ENCODE measurements at places on chromosomes 11 and 22. TPM values are rescaled to one million over a fixed set of nuclear protein-coding genes. Genes with fewer than 3 reads are reported as not detected.
A peak's percentile ranks its signal among the peaks of the same experiment; 100 is the strongest.

DNA sequence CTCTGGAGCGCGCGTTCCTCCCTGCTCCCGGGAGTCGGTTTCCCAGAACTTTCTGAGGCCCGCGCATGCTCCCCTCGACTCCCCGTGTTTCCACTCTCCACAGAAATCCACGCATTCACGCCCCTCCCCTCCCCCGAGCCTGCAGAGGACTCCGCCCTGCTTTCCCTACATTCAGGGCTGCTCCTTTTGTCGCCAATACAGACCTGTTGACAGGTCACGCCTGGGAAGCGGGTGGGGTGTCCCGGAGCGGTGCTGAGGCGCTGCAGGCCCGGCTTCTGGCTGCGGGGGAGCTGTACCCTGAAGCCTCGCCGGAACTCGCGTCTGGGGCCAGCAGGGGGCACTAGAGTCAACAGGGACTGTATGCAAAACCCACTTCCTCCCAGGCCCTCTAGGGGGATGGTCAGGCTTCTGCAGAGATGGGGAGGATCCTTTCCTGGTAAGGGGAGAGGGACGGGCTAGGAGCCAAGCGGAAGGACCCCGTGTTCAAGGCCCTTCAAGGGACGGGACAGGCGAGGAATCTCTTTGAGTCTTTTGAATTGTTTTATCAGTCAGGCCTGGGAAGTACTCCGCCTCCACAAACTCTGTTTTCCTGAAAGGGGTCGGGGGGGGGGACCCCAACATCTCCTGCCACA is at the start of gene PRAME:
Gene PRAME, minus strand, starts transcription at position 294 of the 632 bp plus-strand sequence. CDS start 2,433 bp downstream, outside the sequence.
- DNase-seq = peak; percentile 63

GRCh38 chr11:19193916-19194315 is 7.9 kb downstream of the CSRP3 start:
- DNase-seq = no peak

The MTMR3 gene
- total RNA-seq = 78.2 TPM

The OR8D4 gene
- total RNA-seq = not detected

The MB gene
- total RNA-seq = not detected

Measured in stomach (tissue), 19 donors.